Stomach (tissue), 19 donors: ENCODE measurements at places on chromosomes 13 and 19. TPM values are rescaled to one million over a fixed set of nuclear protein-coding genes. Genes with fewer than 3 reads are reported as not detected.

COX7A1 gene
- 21.0 TPM for total RNA-seq

RFPL4AL1 gene
- not detected for total RNA-seq

ITM2B gene
- total RNA-seq, result 419 TPM

KRTDAP gene
- not detected for total RNA-seq

DNA sequence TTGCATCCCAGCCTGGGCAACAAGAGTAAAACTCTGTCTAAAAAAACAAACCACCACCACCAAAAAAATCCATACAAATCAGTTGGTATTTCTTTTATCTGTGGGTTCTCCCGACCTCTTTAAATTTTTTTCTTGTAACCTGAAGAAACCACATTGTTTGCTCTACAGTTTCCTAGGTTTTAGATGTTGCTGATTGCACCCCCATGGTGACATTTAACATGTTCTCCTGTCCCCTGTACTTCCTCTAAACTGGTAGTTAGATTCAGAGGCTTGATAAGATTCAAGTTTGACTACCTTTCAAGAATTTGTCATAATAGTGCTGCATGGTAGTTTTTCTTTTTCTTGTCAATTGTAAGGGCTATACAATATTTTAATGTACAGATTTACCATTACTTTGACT, 24.0 kb downstream of the ALG5 start:
- DNase-seq, result no peak
- H3K27me3 ChIP-seq, result no peaks in the 10 kb centered on the region
- no peak overlapping the region for H3K4me3 ChIP-seq
- no peak overlapping the region for H3K27ac ChIP-seq
- peaks cover 29% of the 10 kb centered on the region for H3K36me3 ChIP-seq
- H3K4me1 ChIP-seq, result no peaks in the 10 kb centered on the region

GRCh38 chr13:57925250-57925649, 293.7 kb downstream of the PCDH17 start:
- H3K27me3 ChIP-seq, result no peaks in the 10 kb centered on the region
- peak; percentile 42 for DNase-seq
- H3K36me3 ChIP-seq, result no peaks in the 10 kb centered on the region
- H3K4me1 ChIP-seq, result no peaks in the 10 kb centered on the region
- H3K27ac ChIP-seq, result no peak overlapping the region

NMRK2 gene
- total RNA-seq, result 0.55 TPM

DNA sequence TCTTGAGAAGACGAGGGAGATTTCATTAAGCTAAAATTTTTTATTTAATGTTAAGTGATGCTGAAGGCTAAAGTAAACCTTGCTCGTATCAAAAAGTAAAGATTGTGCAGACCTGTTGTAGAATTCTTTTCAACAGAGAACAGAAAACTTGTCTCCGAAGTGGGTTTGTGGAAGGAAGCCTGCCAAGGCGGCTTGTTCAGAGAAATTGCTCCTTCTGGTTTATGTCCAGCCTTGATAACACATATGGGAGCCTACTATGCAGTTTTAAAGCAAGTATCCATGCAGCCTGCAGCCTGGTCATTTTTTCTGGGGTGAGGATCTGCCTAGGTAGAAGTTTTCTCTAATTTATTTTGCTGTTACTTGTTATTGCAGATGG, 1.4 kb downstream of the MLNR start:
- DNase-seq, result peak; percentile 31
- H3K36me3 ChIP-seq, result no peaks in the 10 kb centered on the region
- H3K4me3 ChIP-seq, result peak overlapping the region; percentile 50
- H3K4me1 ChIP-seq, result peaks cover 44% of the 10 kb centered on the region

DNA sequence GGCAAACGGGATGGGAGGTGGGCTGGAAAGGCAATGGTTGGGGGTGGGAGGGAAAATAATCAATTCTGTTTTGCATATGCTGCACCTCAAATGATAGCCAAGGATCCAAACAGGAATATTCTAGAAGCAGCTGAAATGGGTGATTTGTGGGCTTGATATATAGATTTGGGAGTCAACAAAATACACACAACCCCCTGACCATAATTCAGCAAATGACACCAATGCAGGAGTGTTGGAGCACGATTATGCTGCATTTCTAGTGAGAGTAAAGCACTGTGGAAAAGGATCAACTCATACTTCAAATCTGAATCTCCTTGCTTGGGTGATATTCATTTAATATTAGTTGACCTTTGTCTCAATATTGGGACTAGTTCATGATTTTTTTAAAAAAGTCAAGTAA, 36.0 kb downstream of the LCP1 start:
- no peaks in the 10 kb centered on the region for H3K27me3 ChIP-seq
- H3K4me3 ChIP-seq, result no peak overlapping the region
- no peak for DNase-seq
- no peaks in the 10 kb centered on the region for H3K4me1 ChIP-seq
- H3K36me3 ChIP-seq, result no peaks in the 10 kb centered on the region
